ENCODE measurements at places on chromosomes 5 and 9.

GRCh38 chr9:119175581-119175980 is 193.7 kb downstream of the BRINP1 start:
- H3K27ac ChIP-seq: no peak overlapping the region
- no peak overlapping the region for H3K4me3 ChIP-seq
- H3K36me3 ChIP-seq: no peaks in the 10 kb centered on the region
- no peaks in the 10 kb centered on the region for H3K4me1 ChIP-seq
- no peaks in the 10 kb centered on the region for H3K27me3 ChIP-seq

- no peak overlapping the region for H3K4me3 ChIP-seq
- no peak overlapping the region for H3K27ac ChIP-seq
- no peaks in the 10 kb centered on the region for H3K36me3 ChIP-seq
- no peaks in the 10 kb centered on the region for H3K4me1 ChIP-seq
- DNase-seq: no peak
These were observed 14.6 kb upstream of the BNC2 start for GRCh38 chr9:16884952-16885513.

DNA sequence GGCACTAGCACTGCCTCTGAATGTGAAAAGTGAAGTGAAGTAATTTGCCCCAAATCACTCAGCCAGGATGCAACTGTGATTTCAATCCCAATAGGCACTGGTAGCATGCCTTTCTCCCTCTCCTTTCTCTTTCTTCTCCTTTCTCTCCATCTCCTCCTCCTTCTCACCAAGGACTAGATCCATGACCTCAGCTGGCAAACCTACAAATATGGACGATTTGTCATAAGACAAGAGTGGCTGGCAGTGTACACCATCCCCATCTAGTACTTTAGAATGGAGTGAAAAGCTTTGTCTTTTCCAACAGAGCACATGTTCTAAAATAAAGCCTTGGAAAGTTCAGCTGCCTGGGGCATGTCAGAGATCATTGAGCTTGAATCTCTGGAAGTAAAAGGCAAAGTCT is 574.7 kb upstream of the CLINT1 start:
- no peak overlapping the region for H3K27ac ChIP-seq
- H3K4me3 ChIP-seq: no peak overlapping the region
- peaks cover 18% of the 10 kb centered on the region for H3K4me1 ChIP-seq
- no peaks in the 10 kb centered on the region for H3K36me3 ChIP-seq
- H3K27me3 ChIP-seq: no peaks in the 10 kb centered on the region

DNA sequence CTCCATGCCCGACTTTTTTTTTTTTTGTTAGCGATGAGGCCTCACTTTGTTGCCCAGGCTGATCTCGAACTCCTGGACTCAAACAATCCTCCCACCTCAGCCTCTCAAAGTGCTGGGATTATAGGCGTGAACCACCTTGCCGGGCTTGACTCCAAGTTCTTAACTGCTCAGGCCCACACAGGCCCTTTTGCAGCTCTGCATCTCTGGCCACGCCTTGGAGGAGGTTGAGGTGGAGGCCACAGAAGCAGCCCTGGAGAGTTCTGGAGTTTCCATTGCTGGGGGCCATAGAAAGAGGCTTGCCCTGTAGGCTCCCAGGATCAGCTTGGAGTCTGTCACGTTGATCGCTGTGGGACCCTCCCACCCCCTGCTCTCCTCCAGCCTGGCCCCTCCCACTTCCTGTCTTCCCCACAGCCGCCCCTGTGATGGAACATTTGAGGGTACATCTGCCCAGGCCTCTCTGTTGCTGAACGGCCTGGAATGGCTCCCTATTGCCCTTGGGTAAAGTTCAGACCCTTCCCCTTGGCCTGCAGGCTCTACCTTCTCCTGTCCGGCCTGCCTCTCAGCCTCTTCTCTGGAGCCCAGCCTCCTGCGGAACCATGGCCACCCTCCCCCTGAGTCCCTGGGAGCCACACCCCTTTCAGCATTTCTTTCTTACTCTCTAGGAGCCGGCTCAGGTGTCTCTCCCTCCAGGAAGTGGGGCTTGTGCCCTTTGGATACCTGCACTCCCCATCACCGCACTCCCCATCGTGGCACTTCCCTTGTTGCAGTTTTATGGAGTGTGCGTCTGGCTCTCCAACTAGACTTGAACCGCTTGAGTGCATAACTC is 30.4 kb upstream of the IER5L start:
- no peak for DNase-seq
- H3K27ac ChIP-seq: no peak overlapping the region
- H3K27me3 ChIP-seq: no peaks in the 10 kb centered on the region
- peaks cover 12% of the 10 kb centered on the region for H3K4me1 ChIP-seq
- no peaks in the 10 kb centered on the region for H3K36me3 ChIP-seq

DNA sequence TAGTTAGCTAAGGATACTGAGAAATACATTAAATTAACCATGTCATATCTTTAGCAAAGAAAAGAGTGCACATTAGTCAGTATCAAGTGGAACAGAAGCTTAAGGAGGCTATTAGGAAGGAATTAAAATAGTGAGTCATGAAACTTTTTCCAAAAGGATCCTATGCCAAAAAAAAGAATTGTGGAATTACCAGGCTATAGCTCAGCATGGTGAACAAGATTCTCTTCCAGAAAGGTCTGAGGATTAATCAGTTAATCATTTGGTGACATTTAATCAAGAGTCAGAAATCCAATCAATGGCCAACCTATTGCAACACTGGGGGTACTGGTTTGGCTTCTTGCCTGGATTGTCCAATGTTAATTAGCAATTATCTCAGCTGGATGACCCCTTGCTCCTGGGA is 244.5 kb upstream of the NMUR2 start:
- no peaks in the 10 kb centered on the region for H3K27me3 ChIP-seq
- no peak overlapping the region for H3K27ac ChIP-seq
- H3K4me1 ChIP-seq: no peaks in the 10 kb centered on the region

Measured in T-helper 17 cell (primary cell).